ENCODE measurements at places on chromosomes 16 and 17.

DNA sequence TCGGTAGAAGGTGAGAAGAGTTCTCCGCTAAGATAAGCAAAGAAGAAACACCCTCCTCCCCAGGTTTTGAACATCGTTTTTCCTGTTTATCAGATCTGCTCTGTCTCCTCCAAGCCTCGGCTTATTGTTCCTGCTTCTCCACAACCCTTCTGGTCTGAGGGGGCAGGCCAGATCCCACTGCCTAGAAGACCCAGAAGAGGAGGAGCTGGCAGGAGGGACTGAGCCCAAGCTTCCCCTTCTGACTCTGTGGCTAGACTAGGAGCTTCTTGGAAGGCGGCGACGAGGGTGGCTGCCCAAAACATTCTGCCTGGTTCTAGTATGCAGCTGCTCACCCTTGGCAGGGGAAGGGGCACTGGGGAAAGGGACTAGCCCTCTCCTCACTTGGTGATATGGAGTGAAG is 5.2 kb upstream of the HOXB5 start:
- DNase-seq: no peak

- no peak for DNase-seq
These were observed 102.1 kb downstream of the KIF2B start for GRCh38 chr17:53924530-53925455.

DNA sequence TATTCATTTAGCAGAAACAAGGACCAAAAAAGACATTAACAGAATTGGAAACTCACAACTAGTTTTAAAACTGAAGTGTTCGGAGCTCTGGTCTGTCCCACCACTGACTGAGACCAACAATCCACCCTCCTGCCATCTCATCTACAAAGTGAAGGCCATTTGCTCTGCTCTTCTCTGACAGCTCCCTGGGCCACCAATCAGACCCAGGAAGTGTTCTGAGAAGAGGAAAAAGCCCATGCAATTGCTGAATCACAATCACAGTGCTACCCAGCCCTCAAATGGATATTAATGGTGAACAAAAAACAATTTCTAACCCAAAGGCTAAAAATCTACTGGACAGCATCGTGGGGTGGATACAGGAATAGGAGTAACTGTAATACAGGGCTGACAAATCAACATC is 2.1 kb downstream of the RPL23 start:
- DNase-seq: no peak

GRCh38 chr16:52578829-52579498 is 32.0 kb upstream of the TOX3 start:
- DNase-seq: no peak

- no peak for DNase-seq
These were observed 2.1 kb downstream of the HES7 start for GRCh38 chr17:8121681-8122421.

- DNase-seq: no peak
These were observed 13.7 kb downstream of the SDK2 start for GRCh38 chr17:73630531-73630930.

DNA sequence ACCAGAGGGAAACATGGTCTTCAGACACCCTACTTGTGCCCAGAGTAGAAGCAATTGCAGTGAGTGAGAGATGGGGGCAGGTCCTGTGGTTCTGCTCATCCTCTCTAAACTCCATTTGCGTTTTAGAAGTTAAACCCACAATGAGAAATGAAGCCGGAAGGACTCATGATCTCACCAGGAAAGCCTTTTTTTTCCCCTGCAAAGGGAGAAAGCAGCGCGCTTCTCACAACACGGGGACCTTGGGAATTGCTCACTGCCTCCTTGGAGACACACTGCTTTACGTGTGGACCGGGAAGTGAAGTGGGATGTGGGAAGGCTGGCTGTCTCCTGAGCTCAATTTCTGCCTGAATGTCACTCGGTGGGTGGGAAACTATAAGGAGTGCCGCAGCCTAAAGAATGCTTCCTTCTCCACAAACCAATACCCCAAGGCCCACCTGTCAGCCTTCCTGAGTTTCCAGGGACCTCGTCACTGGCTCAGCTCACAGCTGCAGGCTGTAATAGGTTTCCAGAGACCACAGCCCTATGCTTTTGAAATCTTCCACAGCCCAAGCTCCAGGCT is 365.4 kb downstream of the XYLT1 start:
- DNase-seq: no peak

DNA sequence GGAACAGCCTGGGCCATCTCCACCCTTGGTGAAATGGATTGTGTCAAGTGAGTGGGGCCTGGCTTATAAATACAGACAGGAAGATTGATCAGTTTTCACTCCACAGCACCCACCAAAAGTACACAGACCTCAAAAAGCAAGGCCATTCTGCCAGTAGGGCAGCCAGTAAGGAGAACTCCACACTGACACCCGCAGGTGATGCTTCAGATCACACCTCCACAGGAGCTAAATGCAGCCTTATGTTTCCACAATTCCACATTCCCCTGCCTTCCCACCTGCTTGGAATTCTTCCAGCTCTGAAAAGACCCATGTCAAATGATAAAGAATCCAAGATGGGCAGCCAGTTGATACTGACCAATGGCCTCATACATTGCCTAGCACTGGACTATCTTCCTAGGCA is 191.1 kb downstream of the ZFHX3 start:
- DNase-seq: no peak

DNA sequence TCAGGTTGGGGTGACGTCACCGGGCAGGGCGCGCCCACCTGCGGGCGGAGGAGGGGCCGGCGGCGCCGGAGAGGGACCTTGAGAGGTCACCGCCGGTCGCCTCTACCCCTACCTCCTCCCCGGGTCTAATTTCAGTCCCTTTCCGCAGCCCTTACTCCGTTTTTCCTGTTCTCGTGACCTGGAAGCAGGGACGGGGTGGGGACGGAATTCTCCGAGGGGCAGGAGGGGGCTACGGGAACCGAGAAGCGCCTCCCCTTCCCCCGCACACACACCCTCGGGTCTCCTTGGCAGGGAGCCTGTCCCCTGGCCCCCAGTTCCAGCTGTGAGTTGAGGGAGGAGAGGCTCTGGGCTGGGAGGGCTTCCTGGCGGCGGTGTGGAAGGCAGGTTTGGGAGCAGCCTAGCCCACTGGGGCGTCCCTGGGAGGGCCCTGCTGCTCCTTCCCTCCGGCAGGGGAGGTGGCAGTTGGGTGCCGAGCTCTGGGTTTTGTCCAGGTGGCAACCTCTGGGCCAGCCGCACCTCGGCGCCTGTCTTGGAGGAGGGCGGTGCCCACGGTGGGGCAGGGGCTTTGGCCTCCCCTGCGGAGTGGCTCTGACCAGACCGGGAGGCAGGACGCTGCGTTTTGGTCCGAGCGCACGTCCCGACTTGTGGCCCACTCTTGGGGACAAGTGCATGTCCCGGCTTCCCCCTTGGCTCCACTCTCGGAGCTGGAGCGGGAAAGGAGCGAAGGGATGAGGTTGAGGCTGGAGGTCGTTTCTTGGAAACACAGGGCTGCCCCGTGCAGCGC is 773 bp downstream of the SYNGR3 start:
- no peak for DNase-seq

- DNase-seq: no peak
These were observed 2.5 kb upstream of the MYH4 start for GRCh38 chr17:10471858-10472257.

- DNase-seq: no peak
These were observed 198.5 kb downstream of the CYLD start for GRCh38 chr16:50940275-50940854.

- no peak for DNase-seq
These were observed 13.2 kb upstream of the MPRIP start for GRCh38 chr17:17028878-17029535.
